ENCODE measurements at places on chromosomes 7 and 10.
A peak's percentile ranks its signal among the peaks of the same experiment; 100 is the strongest.

DNA sequence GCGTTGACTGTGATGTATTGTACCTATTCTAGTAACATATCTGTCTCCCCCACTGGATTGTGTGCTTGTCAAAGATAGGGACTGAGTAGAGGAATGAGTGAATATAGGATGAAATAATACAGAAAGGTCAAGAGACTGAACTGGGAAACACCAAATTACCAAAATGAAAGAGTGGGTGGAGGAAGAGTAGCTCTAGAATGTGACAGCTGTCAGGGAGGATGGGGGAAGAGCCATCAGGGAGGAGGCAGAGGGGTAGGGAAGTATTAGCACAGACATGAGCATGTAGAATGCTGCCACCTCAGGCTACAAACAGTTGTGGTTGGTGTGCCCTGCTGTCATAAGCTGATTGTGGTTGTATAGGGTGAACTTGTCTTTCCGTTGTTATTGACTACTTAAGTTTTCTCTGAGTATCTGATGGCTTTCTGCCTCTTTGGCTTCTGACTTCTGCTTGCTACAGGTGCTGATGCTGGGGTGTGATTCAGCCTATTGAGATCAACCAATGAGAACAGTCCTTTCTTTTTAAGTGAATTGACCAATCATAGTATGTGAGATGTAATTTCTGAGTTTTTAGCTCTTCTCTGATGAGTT lies 5.6 kb downstream of the CCSER2 start:
- no peak for DNase-seq

DNA sequence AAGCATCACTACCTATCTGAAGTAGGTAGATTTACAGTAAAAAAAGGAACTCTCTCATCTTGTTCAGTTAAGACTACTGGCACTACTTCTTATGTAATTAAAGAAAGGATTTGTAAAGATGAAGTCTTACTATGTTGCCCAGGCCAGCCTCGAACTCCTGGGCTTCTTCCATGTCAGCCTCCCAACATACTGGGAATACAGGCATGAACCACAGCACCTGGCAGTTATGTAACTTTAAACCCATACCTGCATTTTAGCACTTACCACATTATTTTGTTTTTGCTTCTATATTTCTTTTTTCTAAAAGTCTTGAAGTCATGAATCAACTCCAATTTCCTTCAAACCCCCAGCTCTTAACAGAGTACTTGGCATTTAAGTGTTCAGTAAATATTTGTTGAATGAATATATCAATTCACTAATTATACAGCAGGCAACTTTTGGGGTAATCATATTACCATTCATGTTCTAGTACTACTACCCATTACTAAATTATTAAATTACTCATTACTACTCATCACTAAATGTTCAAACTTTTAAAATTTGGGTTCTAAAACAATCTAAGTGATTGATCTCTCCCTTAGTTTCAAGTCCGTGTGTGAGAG lies 31.6 kb upstream of the CCDC71L start:
- DNase-seq, result no peak

- peak; percentile 37 for DNase-seq
These were observed 644.4 kb downstream of the GRM8 start for GRCh38 chr7:126608339-126608776.

GRCh38 chr10:29681676-29682448 lies 47.1 kb upstream of the SVIL start:
- no peak for DNase-seq

- no peak for DNase-seq
These were observed 2.5 kb upstream of the ACBD5 start for GRCh38 chr10:27242951-27243551.
